ENCODE measurements at places on chromosomes 16 and 17. TPM values are rescaled to one million over a fixed set of nuclear protein-coding genes. Genes with fewer than 3 reads are reported as not detected.

MYH1 gene
- not detected for total RNA-seq

GRCh38 chr17:33260638-33261037 lies 32.5 kb downstream of the ASIC2 start:
- peak; percentile 33 for DNase-seq

GRCh38 chr16:26371349-26371869 lies 679.6 kb downstream of the HS3ST4 start:
- DNase-seq, result no peak

DNA sequence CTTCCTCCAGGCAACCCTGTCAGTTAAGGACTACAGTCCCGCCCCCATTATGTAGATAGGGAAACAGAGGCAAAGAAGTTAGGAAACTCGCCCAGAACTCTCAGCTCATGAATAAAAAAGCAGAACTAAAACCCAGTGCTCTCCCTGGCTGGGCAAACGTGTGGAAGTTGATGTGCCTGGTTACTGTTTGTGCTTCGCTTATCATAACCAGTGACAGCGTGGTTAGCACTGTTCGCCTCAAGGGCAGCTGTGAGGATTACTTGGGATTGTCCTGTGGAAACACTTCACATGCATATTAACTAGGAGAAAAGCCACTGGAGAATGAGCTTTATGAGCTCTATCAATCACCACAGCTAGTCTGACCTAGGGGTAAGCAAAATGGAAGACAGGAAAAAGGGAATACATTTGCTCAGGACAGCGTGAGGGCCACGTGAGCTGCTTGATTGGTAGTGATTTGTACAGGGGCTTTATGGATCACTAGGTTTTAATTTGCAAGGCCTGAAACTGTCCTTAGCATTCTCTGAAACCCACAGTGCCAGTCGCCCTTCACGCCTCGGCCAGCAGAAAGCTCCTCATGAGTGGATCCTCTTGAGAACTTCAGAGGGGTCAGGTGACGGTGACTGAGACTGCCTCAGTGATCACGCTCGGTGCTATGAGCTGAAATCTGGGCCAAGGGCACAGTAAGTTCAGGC lies 19.9 kb downstream of the CYB5D2 start:
- no peak for DNase-seq

DNA sequence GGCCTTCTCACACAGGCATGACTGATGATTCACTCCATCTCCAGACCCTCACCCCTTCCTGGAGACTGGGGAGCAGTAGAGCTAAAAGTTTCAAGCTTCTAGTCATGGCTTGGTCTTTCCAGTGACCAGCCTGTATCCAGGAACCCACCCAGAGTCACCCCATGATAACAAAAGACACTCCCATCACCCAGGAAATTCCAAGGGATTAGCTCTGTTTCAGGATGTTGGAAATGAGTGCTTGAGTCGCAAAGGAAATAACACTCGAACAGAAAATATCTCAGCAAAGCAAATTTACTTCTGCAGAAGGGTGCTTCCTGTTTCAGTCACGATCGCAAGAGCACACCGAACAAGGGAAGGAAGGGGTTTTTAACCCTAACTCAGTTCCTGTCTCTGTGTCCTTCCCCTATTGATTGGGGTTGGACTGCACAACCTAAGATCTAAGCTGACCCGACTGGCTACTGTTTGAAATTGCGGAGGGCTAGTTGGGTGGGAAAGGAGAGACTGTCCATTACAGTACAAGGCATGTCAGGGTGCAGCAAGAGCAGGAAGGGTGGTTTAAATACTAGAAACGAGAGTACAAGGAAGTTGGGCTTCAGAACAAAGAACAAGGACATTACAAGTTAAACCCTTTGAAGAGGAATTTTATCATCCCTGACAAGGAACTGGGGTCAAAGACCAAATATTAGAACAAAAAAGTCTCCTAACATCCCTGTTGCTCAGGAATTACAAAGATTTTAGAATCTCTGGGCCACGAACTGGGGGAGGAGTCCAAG lies 224.4 kb upstream of the CACNG5 start:
- DNase-seq, result no peak

DNA sequence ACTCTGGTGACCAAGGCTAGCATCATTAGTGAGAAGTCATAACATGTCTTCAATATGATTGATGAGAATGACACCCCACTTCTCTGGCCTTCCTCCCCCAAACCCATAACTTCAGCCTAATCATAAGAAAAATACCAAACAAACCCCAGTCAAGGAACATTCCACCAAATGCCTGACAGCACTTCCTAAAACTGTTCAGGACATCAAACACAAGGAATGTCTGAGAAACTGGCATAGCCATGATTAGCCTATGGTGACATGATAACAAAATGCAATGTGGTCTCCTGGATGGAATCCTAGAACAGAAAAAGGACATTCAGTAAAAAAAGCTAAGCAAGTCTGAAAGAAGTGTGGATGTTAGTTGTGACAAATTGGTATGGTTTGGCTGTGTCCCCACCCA lies 24.7 kb upstream of the TBX4 start:
- DNase-seq, result no peak

Data from WTC11 (cell line).